Kidney (tissue), 22 donors: ENCODE measurements at places on chromosomes 7 and 10. TPM values are rescaled to one million over a fixed set of nuclear protein-coding genes. Genes with fewer than 3 reads are reported as not detected.

Gene HOXA2
- polyA plus RNA-seq = 1.3 TPM

Gene BAIAP2L1
- 9.6 TPM for polyA plus RNA-seq

Gene ACTL6B
- polyA plus RNA-seq = not detected

Gene CYP3A5
- polyA plus RNA-seq = 7.6 TPM

Gene EPDR1
- 25.2 TPM for polyA plus RNA-seq

Gene GDI2
- polyA plus RNA-seq = 143 TPM

Gene ATP6V1F
- 684 TPM for polyA plus RNA-seq

Gene SOSTDC1
- 13.3 TPM for polyA plus RNA-seq

Gene RHOBTB1
- polyA plus RNA-seq = 34.5 TPM

Gene NFE2L3
- polyA plus RNA-seq = 5.2 TPM

Gene LRRC4
- polyA plus RNA-seq = 3.2 TPM

Gene NPFFR1
- polyA plus RNA-seq = not detected

Gene AUTS2
- 5.2 TPM for polyA plus RNA-seq

Gene TEX36
- not detected for polyA plus RNA-seq

Gene CYP26C1
- polyA plus RNA-seq = 0.09 TPM

Gene EBF3
- 0.09 TPM for polyA plus RNA-seq

Gene SPACDR
- not detected for polyA plus RNA-seq

Gene MYOF
- polyA plus RNA-seq = 11.5 TPM

Gene RNF32
- 1.6 TPM for polyA plus RNA-seq

Gene SPDYE9
- not detected for polyA plus RNA-seq

Gene NRF1
- polyA plus RNA-seq = 8.8 TPM

Gene UROS
- 81.7 TPM for polyA plus RNA-seq

Gene PDZD7
- 1.9 TPM for polyA plus RNA-seq

Gene SLC16A9
- 91.1 TPM for polyA plus RNA-seq

Gene CTAGE4
- polyA plus RNA-seq = 4.2 TPM
